ENCODE measurements at places on chromosomes 6 and 20. TPM values are rescaled to one million over a fixed set of nuclear protein-coding genes. Genes with fewer than 3 reads are reported as not detected.

The GPR63 gene
- total RNA-seq = 1.4 TPM

The HCK gene
- 6.1 TPM for total RNA-seq

The MACROD2 gene
- total RNA-seq = 17.1 TPM

The FAM217A gene
- total RNA-seq = not detected

The C4A gene
- 71.1 TPM for total RNA-seq

The ELOVL4 gene
- total RNA-seq = 1.4 TPM

The FAM50B gene
- total RNA-seq = 10.7 TPM

The NDUFAF5 gene
- 51.6 TPM for total RNA-seq

The MUC22 gene
- total RNA-seq = not detected

The SCRT2 gene
- total RNA-seq = not detected

The CYP21A2 gene
- 3.8 TPM for total RNA-seq

The RAET1L gene
- total RNA-seq = not detected

The SLC17A3 gene
- total RNA-seq = not detected

The COL19A1 gene
- total RNA-seq = 1.7 TPM

The ERMARD gene
- total RNA-seq = 35.6 TPM

The RSPH3 gene
- total RNA-seq = 15.0 TPM

The ZNF311 gene
- total RNA-seq = 3.2 TPM

Data from ureter (tissue), 1 donor.